Globus pallidus (tissue), 1 donor: ENCODE measurements at places on chromosomes 11 and 22.

DNA sequence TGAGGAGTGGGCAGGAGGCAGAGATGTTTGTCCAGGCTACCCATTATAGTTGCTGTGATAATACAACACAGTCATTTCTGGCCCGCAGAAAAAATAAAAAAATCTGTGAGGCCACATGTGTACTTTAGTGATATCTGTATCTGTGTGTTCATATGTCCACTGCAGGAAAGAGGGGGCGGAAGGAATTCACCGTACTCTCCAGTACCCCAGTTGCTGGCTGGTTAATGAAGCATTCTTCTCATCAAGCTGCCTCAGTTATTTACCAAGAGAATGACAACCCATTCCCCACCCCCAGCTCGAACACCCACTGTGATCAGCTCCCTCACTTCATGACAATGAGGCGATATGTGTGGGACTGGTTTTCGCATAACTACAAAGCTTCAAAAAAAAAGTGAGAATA lies 309.3 kb downstream of the SOX6 start:
- no peak for DNase-seq

DNA sequence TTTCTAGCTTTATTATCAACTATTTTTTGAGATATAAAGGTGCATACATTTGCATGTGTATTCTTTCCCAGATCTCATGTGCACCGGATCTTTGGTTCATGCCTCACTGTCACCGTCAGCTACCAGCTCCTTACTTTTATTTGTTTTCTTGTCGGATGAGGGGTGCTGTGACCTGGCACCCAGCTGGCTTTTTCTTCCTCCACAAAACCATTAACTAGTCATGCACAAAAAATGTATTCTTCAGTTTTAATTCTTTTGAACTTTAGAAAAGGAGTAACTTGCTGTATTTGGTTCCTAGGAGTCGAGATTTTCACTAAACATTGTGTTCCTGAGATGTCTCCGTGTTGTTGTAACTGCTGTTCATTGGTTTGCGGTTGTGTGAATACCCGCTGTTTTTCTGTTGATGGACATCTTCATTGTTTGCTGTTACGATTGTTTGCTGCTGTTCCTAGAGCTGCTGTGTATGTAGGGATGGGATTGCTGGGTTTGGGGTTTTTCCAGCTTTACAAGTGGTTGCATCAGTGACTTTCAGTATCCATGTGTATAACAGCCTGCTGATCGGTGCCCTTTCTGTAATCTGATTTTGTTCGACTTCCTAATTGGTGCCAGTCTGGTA lies 39.4 kb downstream of the MOV10L1 start:
- DNase-seq, result no peak

DNA sequence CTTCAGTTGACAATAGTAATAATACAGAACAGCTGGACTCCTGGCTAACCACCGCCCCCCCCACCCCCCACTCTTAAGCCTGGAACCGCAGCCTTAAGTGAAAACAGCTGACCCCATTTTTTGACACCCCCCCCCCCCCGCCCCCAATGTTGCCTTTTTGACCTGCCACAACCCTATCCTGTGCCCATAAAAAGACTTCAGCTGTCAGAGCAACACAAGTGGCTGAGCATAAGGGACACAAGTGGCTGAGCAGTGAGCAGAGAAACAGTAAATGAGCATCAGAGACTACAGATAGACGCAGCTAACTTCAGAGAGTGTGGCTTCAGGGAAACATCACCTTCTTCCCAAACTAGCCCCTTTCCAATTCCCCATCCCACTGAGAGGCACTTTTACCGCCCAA lies 1493.8 kb downstream of the LRRC4C start:
- no peak for DNase-seq

GRCh38 chr11:134625151-134625550 lies 213.1 kb upstream of the B3GAT1 start:
- DNase-seq, result no peak

DNA sequence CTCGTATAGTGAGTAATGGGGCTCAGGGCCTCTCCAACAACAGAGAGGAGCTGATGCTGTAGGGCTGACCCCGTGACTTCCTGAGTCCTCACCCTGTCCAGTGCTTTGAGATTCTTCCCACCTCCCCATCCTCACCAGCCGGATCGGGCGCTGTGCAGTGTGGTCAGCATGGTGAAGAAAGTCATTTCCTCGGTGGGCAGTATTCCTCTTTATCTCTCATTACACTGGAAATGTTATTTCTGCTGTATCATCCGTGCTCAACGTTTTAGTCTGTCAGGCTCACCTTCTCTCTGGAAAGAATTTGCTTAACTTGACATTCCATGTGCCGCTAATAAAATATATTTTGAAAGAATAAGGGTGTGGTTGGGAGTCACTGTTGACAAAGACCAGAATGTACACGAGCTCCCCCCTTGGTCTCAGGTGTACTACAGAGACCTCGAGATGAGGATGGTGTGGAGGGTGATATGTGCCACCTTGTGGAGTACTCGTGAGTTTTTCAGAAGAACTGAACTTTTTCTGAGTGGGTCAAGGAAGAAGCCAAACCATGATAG lies 25.7 kb upstream of the SCGB1A1 start:
- DNase-seq, result no peak

- DNase-seq, result no peak
Observed at GRCh38 chr11:59706518-59707285, 6.9 kb downstream of the OR10V1 start.

DNA sequence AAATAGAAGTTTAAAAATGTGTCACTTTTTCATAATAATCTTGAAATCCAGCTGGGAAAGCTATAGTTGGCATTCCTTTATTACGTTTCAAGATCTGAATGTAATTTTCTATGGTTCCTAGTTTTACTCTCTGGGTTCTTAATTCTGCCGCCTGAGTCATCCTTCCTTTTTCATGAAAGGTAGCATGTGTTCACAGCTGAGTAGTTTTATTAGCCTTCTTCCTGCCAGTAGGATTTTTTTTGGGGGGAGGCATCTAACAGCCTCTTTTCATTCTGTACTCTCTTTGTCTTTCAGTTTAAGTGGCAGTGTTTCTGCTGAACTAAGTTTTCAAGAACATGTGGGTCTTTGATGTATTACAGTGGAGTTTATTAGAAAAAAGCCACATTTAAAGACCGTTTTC lies 36.5 kb downstream of the OR2AG2 start:
- DNase-seq, result no peak

DNA sequence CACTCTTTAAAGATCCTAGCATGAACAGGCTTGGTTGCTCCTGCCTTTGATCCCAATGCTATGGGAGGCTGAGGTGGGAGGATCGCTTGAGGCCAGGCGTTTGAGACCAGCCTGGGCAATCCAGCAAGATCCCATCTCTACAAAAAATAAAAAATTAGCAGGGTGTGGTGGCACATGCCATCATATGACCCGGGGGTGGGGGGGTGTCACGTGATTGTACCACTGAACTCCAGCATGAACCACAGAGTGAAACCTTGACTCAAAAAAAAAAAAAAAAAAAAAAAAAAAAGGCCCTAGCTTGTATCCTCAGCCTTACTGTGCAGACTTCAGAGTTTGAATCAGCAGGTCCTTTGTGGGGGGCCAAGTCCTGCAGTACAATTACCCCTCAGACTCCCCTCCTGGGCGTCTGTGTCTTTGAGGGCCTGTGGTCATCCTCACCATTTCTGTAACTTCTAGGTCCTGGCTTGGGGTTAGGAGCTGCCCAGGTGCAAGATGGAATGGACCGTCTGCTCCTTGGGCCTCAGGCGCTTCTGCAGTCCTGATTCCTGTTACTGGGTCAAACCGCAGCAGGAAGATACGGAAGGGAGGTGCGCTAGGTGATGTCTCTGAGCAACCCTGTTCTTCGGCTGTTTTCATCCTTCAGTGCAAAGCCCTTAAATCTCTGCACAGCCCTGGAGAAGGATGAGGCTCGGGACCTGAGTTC lies 208.1 kb downstream of the CTTN start:
- DNase-seq, result no peak

- DNase-seq, result no peak
Observed at GRCh38 chr11:20530942-20531703, 68.3 kb upstream of the SLC6A5 start.
